ENCODE measurements at places on chromosomes 13 and 19.
A peak's percentile ranks its signal among the peaks of the same experiment; 100 is the strongest.

GRCh38 chr13:23654111-23655110, 84.2 kb downstream of the TNFRSF19 start:
- no peak for DNase-seq

- DNase-seq = peak; percentile 83
These were observed 9.4 kb downstream of the POLRMT start for GRCh38 chr19:623974-624373.

DNA sequence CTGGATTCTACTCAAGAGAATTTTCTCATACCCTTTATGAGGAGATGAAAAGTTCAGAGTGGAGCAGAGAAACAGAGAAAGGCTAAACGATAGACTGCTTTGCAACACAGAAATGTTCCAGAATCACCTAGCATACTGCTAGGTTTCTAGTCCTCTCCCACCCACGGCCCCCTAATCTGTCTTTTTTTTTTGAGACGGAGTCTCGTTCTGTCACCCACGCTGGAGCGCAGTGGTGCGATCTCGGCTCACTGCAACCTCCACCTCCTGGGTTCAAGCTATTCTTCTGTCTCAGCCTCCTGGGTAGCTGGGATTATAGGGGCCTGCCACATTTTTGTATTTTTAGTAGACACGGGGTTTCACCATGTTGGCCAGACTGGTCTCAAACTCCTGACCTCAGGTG, 4.8 kb downstream of the SUGP2 start:
- no peak for DNase-seq

GRCh38 chr13:33191425-33192210, 93.9 kb downstream of the STARD13 start:
- DNase-seq = no peak

- DNase-seq = no peak
These were observed 4.0 kb downstream of the RAD23A start for GRCh38 chr19:12949363-12950283.

DNA sequence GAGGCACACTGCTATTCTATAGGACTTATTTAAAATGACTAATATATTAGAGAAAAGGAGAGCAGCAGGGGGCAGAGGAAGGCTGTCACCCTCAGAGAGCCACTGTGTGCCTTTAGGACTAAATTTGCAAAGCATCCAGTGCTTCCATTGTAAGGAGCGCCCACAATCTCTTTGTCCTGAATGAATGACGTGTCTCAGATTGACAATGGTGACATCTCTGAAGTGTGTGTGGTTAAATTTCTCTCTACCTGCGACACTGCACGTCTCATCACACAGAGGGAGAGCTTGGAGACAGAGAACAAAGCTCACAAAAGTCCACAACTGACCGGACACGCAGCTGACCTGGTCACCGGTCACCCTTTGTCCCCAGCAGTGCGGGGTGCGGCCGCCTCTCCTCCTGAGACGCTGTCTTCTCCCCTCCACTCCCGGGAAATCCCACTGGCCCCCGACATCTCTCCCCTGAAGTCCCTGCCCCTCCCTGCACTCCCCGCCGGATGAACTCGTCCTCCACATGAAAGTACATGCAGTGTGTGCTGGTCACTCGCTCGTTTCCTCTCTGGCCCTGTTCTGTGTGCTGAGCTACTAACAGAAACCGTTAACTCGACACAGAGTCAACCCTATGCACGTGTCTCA, 107.2 kb downstream of the RAB20 start:
- DNase-seq = no peak

DNA sequence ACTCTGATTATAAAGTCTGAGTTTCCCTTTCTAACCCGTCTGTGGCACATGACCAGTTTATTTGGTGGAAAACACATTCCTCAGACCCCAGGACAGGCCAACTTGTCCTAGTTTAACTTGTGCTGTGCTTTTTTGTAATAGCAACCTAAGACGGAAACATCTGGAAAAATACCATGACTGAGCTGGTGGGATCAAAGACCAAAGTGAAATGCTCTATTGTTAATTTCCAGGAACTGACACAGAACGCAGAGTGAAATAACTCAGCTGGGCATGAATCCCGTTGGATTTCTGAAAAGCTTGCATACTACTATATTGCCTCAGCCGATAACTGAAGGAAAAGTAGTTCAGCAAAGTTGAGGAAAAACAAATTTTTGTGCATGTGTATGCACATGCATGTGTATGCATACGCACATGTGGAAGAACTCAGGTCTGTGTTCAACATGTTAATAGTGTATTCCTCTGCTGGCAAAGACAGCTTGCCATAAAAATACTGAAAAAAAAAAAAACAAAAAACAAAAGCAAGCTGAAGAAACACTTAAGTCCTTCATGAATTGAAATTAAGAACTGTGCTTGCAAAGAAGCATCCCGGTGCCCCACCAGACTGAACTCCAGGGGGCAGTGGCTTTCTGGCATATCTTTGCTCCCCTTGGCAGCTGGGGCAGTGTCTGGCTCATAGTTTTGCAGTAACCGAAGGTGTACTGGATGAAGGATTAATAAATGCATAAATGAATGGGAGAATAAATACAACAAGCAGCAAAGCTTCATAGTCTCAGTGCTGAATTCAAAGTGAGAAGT, 187.8 kb downstream of the LHFPL6 start:
- DNase-seq = no peak

- no peak for DNase-seq
These were observed 604 bp downstream of the THSD1 start for GRCh38 chr13:52405369-52405766.

- DNase-seq = no peak
These were observed 537.4 kb downstream of the SLITRK6 start for GRCh38 chr13:85261757-85262346.

- no peak for DNase-seq
These were observed 129.3 kb upstream of the SPACA7 start for GRCh38 chr13:112246731-112247470.

Data from non-pigmented ciliary epithelial cell (primary cell).